Sigmoid colon (tissue), 7 donors: ENCODE measurements at places on chromosomes 5 and 9. TPM values are rescaled to one million over a fixed set of nuclear protein-coding genes. Genes with fewer than 3 reads are reported as not detected.

FAT2 gene
- not detected for total RNA-seq

GMCL2 gene
- not detected for total RNA-seq

SLC36A1 gene
- 9.6 TPM for total RNA-seq

F2RL2 gene
- total RNA-seq = 1.4 TPM

NDUFS4 gene
- 179 TPM for total RNA-seq
